ENCODE measurements at places on chromosomes 4 and X.

GRCh38 chrX:75609406-75609805 is 86.6 kb upstream of the ZDHHC15 start:
- DNase-seq, result no peak

DNA sequence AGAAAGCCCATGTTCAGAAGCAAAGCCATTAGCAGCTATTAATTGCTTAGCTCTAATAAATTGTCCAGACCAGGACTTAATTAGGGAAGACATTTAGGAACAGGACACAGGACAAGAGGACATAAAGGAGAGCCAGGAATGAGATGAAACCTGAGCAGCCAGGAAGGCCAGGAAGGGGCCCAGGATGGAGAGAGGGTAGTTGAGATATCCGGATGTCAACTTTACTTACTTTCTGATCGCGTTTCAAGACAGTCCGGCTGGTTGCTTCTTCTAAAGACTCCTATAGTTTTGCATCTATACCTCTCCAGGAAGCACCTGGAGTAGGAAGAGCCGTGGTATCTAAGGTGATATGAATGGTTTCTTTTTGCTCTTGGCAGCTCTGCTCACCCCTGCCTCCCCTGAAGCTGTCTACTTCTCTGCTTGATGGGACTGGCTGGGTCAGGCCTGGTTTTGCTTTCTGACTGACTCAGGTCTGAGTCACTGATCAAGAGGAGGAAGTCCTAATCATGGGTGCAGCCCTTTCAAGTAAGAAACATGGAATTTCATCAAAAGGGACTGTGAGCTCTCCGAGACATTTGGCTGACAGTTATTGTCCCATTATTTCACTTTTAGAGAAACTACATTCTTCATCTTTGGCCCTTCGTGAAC is 733.3 kb downstream of the RPA4 start:
- DNase-seq, result no peak

DNA sequence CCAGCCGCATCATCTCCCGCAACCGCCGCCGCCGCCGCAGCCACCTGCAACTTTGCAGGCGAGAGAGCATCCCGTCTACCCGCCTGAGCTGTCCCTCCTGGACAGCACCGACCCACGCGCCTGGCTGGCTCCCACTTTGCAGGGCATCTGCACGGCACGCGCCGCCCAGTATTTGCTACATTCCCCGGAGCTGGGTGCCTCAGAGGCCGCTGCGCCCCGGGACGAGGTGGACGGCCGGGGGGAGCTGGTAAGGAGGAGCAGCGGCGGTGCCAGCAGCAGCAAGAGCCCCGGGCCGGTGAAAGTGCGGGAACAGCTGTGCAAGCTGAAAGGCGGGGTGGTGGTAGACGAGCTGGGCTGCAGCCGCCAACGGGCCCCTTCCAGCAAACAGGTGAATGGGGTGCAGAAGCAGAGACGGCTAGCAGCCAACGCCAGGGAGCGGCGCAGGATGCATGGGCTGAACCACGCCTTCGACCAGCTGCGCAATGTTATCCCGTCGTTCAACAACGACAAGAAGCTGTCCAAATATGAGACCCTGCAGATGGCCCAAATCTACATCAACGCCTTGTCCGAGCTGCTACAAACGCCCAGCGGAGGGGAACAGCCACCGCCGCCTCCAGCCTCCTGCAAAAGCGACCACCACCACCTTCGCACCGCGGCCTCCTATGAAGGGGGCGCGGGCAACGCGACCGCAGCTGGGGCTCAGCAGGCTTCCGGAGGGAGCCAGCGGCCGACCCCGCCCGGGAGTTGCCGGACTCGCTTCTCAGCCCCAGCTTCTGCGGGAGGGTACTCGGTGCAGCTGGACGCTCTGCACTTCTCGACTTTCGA is 654 bp downstream of the ATOH1 start:
- no peak for DNase-seq

DNA sequence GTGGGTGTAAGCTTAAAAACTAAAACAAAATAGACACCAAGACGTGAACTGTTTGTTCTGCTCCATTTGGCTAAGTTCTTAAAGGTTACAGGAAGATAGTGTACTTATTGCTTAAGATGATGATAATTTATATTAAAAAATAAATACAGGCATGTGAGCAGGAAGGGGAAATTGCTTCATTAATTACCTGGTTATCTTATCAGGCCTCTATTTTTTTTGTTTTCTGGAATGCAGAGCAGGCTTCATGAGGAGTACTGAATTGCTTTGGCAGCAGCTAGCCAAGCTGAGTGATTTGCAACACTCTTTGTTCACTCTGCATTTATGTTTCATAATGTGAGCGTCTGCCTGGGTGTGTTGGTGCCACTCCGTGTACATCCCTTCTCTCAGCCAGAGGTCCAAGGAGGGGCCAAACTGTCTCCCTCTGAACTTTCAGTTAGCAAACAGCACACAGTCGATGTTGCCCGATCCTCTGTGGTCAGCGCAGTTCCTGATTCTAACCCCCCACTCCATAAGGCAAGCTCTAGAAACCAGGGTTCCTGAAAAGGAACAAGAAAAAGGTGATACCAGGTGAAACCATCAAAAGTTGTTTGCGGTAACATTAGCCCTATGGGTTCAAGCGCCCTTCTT is 348.2 kb downstream of the SPRY1 start:
- DNase-seq, result no peak

GRCh38 chrX:129188231-129188630 is 335.1 kb downstream of the SMARCA1 start:
- DNase-seq, result no peak

DNA sequence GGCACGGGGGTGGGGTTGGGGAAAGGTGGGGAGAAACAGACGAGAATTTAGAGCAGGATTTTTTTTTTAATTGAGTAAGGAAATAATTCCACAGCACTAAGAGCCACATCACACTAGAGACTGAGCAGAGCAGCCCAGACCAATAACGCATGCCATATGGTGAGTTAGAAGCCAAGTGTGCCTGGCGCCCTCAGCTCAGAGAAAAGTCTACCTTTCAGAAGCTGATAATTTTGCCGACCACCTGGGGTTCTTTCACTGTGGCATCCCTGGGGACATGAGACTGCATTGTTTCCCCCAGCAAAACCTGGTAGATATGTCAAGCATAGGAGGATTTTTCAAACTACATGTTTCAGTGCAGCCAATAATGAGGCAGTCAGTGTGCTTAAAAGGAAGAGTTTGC is 516.8 kb downstream of the SMARCA1 start:
- no peak for DNase-seq

DNA sequence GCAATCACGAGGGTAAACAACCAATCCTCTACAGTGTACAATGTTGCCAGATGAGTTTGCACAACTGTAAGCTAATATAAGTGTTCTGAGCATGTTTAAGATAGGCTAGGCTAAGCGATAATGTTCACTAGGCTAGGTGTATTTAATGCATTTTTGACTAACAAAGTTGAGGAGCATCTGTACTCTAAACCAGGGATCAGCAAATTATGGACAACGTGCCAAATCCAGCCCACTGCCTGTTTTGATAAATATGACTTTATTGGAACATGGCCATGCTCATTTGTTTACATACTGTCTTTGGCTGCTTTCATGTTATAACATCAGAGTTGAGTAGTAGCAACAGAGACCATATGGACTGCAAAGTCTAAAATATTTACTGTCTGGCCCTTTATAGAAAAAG is 46.3 kb upstream of the ARHGEF6 start:
- DNase-seq, result no peak

GRCh38 chr4:47493238-47494123 is 8.4 kb downstream of the ATP10D start:
- no peak for DNase-seq

- DNase-seq, result no peak
Observed at GRCh38 chrX:152926923-152927322, 29.1 kb downstream of the ZNF185 start.

- no peak for DNase-seq
Observed at GRCh38 chr4:8205749-8206611, 6.9 kb downstream of the SH3TC1 start.

DNA sequence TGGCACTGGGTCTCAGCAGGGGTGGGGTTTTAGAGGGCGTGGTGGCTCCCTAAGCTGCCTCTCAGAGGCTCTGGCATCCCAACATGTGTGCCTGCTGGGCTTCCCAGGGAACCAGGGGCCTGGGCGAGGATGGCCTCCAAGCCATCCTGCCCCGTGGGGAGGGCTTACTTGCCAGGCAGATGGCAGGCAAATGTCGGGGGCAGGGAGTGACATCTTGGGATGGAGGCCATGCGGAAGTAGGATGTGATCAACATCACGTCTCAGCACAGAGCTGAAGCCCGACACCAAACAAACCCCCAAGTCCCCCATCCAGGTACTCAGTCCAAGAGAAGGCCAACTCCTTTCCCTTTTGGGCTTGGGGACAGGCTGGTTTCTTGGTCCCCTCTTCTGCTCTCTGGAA is 4.7 kb downstream of the L1CAM start:
- DNase-seq, result no peak

GRCh38 chr4:128682942-128683666 is 126.4 kb upstream of the JADE1 start:
- no peak for DNase-seq

DNA sequence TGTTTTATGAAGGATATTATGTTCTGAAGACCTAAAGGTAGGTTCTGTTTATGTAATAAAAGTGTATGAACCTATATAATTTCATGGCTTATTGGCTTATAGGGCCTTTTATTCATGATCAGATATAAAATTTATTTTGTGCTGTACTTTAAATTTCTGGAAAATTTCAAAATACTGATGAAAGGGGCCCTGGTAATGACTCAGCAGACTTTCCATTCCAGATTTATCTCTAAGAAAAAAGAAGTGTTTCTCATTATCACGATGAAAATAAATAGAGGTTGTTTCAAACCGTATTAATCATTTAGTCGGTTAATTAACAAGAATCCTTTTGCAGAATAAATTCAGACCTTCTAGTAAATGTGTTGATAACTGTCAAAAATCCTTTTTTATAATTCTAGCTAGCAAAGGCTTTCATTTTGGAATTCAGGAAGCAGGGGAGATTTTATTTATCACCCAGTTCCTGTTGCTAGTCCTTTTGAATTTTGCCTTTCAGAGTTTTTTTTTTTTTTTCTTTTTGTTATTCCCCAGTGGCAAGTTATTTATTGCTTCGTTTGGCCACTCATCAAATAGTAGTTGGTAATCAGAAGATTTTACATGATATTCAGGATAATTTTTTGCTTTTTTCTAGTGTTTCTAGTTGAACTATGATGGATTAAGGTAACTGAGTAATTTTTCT is 5.4 kb upstream of the TAPT1 start:
- DNase-seq, result no peak

DNA sequence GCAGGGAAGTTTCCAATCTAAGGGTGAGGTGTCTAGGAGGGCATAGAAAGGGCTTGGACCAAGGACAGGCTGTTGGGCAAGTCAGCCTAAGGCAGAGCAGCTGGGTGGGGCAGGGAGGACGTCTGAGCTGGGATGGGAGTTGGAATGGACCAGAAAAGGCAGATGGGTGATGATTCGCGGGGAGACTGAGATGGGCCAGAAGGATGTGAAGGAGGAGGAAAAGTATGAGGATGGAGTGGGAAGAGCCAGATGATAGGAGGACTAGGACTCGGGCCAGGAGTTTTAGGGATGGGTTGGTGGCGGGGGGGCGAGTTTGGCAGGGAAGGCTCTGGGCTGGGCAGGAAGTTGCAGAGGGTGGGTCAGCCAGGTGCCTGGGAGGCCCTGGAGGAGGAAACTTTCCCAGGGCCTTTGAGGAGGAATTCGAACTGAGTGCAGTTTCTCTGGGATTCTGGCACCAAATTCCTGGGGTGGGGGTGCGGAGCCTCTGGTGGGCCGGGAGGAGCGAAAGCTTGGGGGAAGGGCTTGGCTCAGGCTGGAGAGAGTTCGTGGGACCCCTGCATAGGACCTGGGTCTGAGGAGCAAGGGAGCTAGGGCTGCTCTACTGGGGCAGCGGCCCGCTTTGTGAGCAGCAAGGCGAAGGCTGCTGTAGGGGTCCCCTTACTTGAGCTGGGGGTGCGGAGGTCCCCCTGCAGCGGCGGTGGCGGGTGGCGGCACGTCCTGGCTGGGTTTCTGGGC is 8.7 kb upstream of the TIMP1 start:
- no peak for DNase-seq

- DNase-seq, result no peak
Observed at GRCh38 chr4:1315836-1316536, 26.3 kb downstream of the MAEA start.

DNA sequence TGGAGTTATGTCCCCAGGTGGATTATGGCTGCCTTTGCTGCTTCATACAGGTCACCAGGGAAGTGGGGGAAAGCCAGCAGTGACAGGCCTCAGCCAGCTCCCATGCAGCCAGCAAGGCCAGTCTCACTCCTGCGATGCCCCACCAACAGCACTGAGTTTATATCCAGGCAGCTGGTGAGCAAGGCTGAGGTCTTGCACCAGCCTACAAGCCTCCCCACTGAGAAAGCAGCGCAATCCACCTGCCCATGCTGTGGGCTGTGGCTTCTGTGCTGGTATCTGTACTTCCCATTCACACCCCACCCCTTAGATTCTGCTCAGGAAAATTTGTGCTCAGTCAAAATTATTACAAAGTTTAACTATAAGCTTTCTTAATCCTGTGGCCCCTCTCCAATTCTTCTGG is 153.5 kb downstream of the HHIP start:
- no peak for DNase-seq
